ENCODE measurements at places on chromosomes 1 and 21.
A peak's percentile ranks its signal among the peaks of the same experiment; 100 is the strongest.

GRCh38 chr1:206696812-206697585, 12.3 kb downstream of the MAPKAPK2 start:
- DNase-seq: no peak

GRCh38 chr21:25408666-25409065, 198.6 kb downstream of the MRPL39 start:
- DNase-seq: no peak

DNA sequence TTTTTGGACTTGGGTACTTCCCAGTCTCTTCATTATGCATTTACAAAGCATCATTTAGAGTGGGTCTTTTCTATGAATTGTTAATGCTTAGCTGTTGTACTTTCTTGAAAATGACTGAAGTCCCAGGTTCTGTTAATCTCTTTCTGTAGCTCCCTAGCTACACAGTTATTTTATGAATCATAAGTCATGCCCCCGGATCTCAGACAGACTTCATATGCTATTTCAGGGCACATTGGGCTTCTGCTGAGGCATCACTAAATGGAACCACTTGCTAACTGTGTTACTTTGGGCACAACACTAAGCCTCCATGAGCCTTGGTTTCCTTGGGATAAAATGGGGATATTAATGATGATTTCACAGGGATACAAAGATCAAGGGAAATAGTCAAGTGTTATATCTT, 55.5 kb upstream of the RBM15 start:
- no peak for DNase-seq

DNA sequence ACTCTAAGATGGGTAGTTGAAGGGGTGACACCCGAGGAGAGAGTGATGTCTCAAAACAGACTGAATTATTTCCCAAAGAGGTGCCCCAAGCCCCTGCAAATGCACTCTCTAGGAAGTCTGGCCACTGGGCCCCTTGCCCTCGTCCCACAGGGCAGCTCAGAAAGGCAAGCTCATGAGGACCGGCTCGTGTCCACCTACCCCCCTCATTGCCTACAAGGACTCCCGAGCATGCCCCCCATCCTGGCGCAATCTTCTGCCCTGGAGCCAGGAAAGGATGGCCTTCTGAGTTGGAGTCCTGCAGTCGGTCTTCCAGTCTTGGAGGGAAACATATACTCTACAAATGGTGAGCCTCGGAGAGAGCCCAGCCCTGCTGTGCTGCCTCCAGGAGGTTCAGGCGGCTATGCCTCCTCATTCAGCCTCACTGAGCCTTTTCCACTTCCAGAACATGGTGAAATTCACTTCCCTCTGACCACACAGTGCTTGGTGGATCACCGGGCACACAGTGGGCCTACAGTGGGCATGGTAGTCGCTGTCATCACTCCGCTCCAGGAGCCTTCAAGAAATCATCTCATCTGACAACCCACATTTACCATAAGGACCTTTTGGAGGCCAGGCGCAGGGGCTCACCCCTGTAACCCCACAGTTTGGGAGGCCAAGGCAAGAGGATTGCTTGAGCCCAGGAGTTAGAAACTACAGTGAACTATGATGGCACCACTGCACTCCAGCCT, 5.8 kb upstream of the WNT3A start:
- no peak for DNase-seq

DNA sequence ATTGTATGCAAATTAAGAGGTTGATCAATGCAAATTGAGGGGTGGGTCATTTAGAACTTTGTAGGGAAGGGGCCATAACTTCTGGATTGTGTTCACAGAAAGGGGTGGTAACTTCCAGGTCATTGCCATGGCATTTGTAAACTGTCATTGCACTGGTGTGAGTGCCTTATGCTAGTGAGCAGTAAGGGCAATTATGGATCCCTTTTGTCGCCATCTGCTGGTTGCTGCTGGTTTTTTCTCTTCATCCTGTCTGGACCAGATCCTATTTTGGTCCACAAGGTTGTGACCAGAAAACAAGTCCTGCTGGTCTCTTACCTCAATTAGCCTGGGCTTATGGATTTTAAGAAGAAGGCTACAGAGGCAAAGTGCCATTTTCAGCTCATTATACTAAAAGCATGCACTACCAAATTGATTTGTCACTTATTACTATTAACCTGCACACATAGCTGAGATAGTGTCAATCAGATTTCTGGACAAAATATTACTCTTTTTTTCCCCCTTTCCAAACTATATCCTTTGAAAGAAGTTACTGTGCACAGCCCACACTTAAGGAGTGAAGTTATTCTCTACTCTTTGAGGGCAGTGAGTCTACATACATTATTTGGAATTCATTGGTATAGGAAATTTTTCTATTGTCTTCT, 196.2 kb downstream of the ZC3H11B start:
- DNase-seq: peak; percentile 70

- no peak for DNase-seq
Observed at GRCh38 chr1:66274634-66275033, 259.3 kb upstream of the SGIP1 start.

- DNase-seq: no peak
Observed at GRCh38 chr1:229230893-229231753, 39.8 kb upstream of the RAB4A start.

DNA sequence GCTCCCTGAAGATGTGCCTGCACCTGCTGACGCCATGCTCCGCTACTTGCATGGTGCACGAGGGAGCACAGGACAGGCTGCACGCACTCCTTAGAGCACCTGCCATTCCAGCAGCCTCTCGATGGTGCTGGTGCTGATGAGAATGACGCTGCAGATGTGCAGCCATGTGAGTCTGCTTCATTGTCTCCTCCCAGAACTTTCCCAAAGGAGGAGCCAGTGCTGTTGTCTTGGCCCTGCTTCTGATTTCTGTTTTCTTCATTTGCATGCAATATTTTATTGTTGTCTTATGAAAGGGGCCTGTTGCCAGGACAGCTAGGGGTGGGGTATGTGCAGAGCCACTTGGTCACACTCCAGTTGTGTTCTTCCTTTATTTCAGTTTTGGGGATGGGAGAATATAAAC, 70.1 kb downstream of the PCBP3 start:
- no peak for DNase-seq

DNA sequence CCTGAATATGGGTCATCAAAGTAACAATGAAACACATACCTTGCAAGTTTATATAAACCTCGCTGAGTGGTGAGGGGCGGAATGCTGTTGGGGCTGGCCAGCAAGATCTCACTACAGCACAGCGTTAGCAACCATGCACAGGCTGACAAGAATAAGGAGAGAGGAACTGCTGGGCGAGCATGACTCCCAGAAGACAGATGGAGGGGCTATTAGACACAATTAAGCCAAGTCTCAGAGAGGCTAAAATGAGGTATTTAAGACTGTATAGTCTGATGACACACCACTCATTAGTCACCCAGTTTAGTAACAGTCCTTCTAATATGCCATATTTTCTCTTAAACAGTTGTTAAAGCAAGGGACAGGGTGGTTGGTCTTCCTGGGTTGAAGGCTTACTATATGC, 340.2 kb upstream of the NR5A2 start:
- no peak for DNase-seq

DNA sequence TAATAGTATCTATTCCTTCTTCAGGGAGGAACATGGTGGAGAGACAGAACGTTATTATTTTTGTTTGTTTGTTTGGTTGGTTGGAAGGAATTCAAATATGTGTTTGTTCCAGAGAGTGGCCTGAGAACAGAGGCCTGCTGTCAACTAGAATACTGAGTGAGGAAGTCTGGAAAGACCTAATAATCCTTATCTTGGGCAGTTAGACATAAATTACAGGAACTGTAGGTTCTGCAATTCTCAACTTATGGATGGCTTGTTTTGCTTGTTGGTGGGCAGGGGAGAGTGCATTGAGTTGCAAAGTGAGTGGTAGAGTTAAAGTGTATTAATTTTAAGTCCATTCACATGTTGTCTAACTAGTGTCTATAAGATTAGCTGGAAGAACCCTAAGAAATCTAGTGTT, 197.6 kb downstream of the BACH1 start:
- no peak for DNase-seq

DNA sequence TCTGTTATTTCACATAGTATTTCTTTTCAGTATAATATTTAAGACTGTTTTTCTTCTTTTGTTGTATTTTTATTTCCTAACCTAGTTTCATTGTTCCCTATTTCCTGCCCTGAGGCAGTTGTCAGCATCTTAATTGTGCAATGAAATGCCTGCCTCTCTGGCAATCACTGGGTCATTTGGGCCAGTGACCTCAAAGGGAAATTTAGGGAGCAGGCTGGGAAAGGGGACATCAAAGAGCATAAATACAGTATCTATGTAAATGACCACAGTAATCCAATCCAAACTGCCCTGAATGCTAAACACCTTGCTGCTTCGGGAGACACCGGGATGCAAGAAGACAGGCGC, 147.8 kb downstream of the TLR5 start:
- no peak for DNase-seq

- no peak for DNase-seq
Observed at GRCh38 chr1:169590932-169591331, 4.7 kb upstream of the F5 start.

- DNase-seq: no peak
Observed at GRCh38 chr1:223486366-223486765, 93.2 kb downstream of the CCDC185 start.

- no peak for DNase-seq
Observed at GRCh38 chr1:231170875-231171274, 9.0 kb downstream of the TRIM67 start.

GRCh38 chr1:98702976-98703375, 41.5 kb downstream of the SNX7 start:
- no peak for DNase-seq

DNA sequence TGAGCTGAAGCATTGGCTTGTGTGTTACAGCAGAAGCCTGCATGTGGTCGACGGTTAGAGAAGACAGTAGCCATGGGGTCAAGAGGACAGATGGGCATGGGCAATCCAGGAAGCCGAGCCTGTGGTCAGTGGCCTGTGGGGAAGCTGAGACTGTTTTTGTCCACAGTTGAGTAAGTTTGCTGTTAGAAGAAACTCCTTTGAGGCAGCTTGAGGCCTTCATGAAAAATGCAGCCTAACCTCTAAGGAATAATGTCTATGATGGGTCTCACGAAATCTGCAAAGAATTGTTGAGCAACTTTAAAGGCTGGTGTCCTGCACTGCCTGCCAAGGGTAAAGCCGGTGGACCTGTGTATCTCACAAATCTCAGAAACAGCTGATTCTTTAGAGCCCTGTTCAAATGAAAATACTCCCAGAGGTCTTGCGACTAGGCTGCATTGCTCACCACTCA, 322.4 kb downstream of the SETD4 start:
- no peak for DNase-seq
